ENCODE measurements at places on chromosomes 7 and 10.

GRCh38 chr10:112261281-112261822, 21.8 kb upstream of the TECTB start:
- no peak for DNase-seq

DNA sequence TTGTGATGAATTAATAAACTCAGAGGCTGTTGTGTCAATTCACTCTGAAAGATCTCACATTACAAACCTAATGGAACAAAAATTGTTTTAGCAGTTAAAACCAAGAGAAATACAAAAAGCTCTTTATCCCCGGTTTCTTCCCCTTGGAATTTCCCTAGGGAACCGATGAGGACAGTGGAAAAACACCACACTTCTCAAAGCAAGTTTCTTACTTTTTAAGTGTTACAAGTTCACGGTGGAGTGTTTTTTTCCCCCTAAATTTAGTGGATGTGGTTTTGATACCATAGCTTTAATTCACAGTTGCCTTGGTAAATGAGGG, 10.3 kb downstream of the BAMBI start:
- no peak for DNase-seq

GRCh38 chr7:10908600-10908999, 65.1 kb upstream of the PHF14 start:
- no peak for DNase-seq

DNA sequence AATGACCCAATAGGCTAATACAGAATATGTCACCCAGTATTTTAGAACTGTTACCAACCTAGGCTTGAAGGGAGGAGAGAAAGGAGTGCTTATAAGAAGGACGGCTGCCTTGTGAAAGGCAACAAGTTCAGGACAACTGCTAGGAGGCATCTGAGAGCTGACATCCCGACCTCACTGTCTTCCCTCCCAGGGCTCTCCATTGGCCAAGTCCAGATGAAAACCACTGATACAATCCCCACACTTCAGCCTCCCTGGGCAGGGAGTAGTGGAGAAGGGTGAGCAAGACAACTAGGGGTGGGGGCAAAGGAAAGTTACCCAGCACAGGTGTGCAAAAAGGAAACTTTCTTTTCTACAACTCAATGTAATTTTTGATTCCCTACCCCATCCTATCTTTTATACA, 29.5 kb upstream of the TMEM273 start:
- no peak for DNase-seq

GRCh38 chr7:74051193-74051592, 23.2 kb downstream of the ELN start:
- no peak for DNase-seq

DNA sequence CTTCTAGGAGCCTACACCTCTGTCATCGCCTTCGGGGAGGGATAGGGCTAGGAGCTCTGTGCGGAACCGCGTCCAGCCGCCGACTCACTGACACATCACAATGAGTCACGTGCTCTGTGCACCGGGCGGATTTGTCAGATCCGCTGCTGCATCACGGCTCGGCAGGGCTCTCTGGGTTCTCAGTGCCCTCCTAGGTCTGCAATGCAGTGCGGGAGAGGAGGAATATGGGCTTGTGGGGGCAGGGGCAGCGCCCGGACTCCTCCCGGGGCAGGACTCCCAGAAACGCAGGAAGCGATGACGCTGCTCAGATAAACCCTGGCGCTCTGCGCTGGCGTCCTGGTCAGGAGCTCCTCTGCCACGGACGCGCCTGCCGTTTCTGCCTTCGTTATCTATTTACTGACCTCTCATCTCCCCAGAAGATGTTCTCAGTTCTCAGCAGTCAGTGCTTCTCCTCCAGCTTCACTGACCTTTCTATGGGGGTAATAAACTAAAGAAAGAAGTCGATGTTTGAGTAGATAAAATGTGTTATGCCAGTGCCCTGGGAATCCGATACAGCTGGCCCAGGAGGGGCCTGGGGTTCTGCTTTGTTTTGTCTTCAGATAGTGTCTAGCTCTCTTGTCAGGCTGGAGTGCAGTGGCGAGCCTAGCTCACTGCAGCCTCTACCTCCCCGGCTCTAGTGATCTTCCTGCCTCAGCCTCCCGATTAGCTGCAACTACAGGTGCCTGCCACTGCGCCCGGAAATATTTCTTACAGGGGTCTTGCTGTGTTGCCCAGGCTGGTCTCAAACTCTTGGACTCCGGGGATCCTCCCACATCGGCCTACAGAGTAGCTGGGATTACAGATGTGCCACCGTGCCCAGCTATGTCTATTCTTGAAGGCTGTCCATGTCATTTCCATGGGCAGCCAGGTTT, 22.8 kb upstream of the ITGB1 start:
- peak; percentile 100 for DNase-seq

GRCh38 chr7:1323178-1324027, 90.7 kb downstream of the UNCX start:
- no peak for DNase-seq

GRCh38 chr7:17466216-17466615, 167.8 kb downstream of the AHR start:
- DNase-seq, result no peak

DNA sequence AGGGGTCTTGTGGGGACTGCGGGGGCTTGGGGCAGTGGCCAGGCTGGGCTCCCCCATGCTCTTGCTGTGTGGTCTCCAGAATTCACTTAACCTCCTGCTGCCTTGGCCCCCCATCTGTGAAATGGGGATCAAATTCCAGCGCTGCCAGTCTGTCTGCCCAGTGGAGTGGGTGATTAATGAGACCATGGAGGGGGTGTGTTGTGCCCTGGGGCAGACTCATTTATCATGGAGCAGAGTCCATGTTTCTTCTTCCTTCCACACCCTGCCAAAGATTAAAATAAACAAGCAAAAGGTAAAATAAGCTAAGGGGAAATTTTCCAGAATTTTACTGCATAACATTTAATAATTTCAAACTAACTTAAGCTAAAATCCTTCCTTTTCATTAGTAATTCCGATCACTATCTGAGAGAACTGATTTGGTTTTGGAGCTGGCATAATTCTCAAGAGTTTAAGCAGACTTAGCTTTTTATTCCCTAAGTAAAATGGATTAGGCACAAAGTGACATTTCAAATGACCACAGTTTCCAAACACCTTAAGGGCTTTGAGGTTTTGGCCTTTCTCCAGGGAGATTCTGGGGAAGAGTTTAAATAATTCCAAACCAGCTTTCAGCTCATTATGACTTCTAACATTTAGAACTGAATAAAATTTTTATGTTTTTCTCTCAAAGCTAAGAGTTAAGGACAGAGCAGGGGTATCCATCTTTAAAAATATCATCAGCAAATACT, 211.9 kb downstream of the CXCL12 start:
- DNase-seq, result peak; percentile 3

GRCh38 chr10:1366811-1367425, 310.7 kb downstream of the WDR37 start:
- DNase-seq, result no peak
